T-helper 1 cell (primary cell): ENCODE measurements at places on chromosomes 1 and 21.

DNA sequence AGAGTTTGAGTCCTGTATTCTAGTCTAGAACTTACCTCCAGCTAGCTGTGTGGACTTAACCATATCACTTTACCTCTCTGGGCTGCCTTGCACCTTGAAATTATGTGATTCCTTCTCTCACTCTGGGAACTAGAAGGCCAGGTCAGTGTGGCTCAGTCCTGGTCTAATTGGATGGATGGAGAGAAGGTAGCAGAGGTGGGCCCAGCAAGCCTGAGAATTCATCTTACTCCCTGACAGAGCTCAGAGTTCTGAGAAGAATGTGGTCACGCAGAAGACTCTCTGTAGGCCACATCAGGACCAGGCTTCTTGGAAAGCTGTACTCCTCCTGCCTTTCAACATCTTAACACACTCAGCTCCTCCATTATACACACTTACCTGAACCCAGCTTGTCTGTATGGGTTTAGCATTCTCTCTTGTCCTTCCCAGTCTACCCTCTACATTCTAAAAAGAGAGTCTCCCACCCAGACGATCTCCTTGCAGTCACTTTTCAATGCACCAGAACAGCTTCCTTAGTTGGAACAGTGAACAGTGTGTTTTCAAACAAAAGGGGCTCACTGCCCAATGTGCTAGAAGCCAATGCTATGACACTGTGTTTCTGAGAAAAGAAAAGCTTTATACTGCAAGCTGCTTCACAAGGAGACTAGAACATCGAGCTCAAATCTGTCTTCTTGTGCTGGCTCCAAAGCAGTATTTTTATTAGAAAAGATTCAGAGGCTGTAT, 60.5 kb downstream of the CAPN9 start:
- no peak for DNase-seq

- DNase-seq = no peak
Measured at GRCh38 chr1:155134322-155134721, 1.3 kb upstream of the SLC50A1 start.

DNA sequence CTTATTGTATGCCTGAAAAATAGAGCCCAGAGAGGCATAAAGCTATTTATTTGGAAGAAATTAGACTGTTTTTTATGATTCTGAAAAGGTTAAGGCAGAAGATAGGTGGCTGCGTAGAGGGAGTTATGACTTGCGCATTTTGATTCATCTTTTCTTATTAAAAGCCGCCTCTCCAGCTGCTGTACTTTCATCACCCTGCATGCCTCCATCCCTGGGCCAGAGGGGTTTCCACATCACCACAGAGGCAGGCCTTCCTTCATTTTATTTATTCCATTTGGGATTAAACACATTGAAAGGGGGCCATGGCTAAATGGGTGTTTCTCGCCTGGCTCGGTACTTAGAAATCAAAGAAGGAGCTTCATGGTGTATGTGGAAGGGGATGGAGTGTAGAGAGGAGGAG, 14.6 kb upstream of the RGS8 start:
- DNase-seq = no peak

DNA sequence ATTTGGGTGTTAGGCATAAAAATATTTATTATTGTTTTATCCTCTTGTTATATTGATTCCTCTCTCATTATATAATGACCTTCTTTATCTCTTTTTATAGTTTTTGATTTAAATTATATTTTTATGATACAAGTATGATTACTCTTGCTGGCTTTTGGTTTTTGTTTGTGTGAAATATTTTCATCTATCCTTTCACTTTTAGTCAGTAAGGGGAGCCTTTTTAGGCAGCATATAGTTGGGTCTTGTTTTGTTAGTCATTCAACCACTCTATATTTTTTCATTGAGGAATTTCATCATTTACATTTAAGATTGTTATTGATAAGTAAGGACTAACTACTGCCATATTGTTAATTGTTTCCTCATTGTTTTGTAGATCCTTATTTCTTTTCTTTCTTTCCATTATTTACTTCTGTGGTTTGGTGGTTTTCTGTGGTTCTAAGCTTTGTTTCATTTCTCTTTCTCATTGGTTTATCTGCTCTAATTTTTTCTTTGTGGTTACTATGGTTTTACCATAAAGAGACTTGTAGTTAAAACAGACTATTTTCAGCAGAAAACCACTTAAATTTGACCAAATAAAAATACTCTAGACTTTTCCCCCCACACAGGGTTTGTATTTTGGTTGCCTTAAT, 593.1 kb downstream of the NUF2 start:
- no peak for DNase-seq

- DNase-seq = no peak
Measured at GRCh38 chr1:197677752-197678295, 97.5 kb downstream of the DENND1B start.

DNA sequence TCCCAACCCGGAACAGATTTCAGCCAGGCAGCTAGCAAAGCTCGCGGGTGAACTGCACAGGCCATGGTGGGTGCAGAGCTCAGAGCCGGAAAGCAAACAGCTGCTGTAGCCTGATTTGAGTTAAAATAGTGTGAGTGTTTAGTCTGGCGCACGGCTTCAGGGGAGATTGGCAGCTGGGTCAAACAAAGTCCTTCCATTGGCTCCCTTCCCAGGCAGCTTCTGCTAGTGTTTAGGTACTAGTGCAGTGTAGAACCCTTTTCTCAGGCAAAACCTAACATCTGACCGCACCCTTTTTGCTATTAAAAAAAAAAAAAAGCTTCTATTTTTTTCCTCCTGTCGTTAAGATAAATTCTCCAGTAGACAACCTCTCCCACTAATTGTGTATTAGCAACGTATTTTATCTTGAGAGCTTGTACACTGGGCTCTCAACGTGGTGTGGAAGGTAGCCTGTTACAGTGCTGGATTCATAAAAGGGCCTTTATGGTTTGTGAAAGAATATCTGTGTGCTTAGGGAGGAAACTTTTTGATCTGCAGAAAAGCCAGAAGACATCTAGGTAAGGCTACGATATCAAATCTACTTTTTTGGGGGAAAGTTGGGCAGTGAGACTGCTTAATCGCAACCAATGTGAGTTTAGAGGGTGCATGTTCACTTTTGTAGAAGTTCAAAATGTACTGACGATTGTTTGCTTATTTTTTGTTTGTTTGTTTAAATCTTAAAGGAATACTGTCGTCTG, 689.6 kb downstream of the USP25 start:
- no peak for DNase-seq
